ENCODE measurements at places on chromosomes 12 and 14.

- no peak for DNase-seq
These were observed 769 bp upstream of the ZNF740 start for GRCh38 chr12:53179687-53180219.

GRCh38 chr12:53809005-53809404, 57.2 kb upstream of the CISTR start:
- no peak for DNase-seq

GRCh38 chr12:66637699-66638301, 41.1 kb downstream of the GRIP1 start:
- no peak for DNase-seq

DNA sequence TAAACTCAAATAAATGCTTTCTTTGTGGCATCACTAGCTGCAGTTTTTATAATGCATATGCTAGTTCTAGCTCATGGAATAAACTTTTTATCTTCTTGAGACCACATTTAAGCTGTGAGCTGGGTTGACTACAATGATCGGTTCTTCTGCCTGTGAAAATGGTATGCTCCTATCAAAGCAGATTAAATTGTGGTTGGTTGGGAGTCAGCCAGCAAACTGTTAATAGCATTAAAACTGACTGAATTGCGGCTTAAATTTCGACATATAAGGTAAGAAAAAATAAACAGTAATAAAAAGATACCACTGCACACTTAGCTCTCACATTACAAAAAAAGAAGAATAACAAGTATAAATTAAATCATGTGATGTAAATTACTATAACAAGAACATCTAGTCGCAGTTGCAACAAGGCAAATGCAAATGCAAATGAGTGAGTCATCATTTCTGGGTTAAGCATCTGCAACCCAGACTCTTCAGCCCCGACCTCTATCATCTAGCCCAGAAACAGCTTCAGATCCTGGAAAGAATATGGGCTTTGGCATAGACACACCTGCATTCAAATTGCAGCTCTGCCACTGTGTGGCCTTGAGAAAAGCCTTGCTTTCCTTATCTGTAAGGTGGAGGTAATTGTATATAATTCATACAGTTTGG, 19.8 kb upstream of the DHRS7 start:
- DNase-seq: no peak

DNA sequence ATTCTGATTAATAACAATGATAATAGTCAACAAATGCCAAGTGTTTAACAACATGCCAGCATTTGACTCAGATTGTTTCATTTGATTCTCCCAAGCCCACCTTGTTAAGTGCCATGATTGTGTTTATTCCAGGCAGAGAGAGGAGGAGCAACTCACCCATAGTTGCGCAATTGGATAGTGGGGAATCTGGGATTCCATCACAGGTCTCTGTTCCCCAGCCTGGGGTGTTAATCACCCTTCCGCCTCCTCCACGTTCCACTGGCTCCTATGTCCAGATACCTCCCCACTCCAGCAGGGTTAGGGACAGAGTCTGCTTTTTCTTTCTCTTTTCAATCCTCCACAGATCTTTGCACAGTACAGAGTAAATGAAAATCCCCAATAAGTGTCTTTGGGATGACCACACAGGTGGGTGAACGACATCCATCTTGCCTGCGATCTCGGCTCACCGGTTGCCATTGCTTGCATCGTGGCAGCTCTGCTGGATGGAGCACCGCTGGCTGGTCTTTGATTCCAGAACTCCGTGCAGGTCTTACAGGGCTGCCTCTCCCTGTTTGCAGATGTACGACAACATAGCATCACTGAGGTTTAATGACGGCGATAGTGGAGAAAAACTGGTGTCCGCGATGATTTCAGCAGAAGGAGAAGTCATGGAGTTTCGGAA, 78.8 kb downstream of the DNAH10 start:
- no peak for DNase-seq

- DNase-seq: no peak
These were observed 42.8 kb upstream of the CPSF6 start for GRCh38 chr12:69196302-69197288.

GRCh38 chr12:57451233-57451778, 3.8 kb upstream of the INHBE start:
- no peak for DNase-seq

DNA sequence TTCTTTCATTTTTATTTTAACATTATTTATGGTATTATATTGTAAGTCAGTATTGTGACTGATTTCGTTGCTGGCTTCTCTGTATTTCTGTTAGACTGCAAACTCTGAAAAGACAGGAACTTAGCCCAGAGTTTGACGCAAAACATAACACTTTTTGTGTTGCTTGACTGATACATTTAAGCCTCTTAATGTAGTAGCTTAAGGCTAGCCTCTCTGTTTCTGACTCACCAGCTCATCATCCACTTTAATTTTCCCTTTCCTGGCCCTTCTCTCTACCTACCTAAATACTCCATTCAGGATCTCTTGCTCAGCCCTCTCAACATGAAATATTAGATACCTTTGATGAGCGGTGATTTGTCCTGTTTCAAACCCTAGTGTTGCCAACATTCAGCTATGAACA, 420.6 kb downstream of the LRFN5 start:
- DNase-seq: no peak

DNA sequence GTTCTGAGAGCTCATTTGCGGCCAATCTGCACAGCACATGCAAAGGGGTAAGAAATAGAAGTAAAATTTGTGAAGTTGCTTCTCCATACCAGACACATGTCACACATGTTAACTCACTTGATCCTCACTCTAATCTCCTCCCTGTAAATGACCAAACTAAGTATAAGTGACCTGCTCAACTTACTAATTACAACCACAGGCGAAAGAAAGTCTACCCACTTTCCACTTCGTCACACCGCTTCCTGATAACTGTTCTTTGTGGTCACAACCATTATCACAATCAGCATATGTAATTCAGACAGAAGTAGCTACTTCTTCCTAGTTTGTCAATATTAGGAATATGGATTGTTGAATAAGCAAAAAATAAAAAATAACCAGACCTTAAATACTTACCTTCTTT, 293.7 kb upstream of the CLEC14A start:
- no peak for DNase-seq
